Hematopoietic multipotent progenitor cell (in vitro differentiated cells): ENCODE measurements at places on chromosomes 3 and 15. TPM values are rescaled to one million over a fixed set of nuclear protein-coding genes. Genes with fewer than 3 reads are reported as not detected.

Gene IL17RC
- 31.2 TPM for total RNA-seq

Gene TGM5
- under 0.01 TPM for total RNA-seq

Gene CTDSPL
- 37.4 TPM for total RNA-seq

Gene TMEM158
- total RNA-seq = under 0.01 TPM

Gene RARB
- total RNA-seq = under 0.01 TPM

Gene PRKCD
- total RNA-seq = 5.7 TPM

Gene C3orf70
- total RNA-seq = under 0.01 TPM

Gene HRG
- not detected for total RNA-seq

Gene GPR87
- total RNA-seq = not detected

Gene IMPG2
- total RNA-seq = 0.27 TPM

DNA sequence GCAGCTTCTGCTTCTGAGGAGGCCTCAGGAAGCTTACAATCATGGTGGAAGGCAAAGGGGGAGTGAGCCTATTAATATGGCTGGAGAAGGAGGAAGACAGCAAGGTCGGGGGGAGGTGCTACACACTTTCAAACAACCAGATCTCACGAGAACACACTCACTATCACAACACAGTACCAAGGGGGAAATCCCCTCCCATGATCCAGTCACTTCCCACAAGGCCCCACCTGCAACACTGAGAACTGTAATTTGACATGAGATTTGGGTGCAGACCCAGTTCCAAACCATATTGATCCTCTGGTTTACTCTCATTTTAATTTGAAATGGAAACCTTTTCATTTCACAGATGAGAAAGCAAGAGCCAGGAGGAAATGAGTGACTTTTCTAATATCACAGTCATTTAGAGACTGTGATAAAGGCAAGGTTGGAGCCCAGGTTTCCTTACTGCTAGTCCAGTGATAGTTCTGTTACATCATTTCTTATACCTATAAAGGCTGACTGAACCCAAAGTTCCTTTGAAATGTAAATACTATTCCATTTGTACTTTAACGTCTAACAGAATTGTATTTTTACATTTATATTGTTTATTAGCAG lies 105.8 kb upstream of the GAP43 start:
- no peak for DNase-seq

- DNase-seq = no peak
Observed at GRCh38 chr3:71056327-71056726, 527.2 kb downstream of the FOXP1 start.

DNA sequence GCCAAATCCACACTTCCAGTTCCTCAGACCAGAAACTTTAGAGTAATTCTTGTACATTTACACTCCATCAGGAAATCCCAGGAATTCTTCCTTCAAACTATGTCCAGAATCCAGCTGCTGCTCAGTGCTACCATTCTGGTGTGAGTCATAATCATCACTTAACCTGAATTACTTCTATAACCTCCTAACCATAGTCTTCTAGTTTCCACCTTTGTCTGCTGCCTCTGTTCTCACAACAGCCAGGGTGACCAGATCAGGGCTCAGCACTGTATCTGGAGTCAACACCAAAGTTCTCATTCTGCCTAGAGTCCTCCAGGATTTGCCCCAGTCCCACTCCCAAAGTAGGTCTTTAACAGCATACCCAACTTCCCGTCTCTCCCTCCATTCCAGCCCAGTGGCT lies 3.4 kb downstream of the CLDND1 start:
- no peak for DNase-seq

DNA sequence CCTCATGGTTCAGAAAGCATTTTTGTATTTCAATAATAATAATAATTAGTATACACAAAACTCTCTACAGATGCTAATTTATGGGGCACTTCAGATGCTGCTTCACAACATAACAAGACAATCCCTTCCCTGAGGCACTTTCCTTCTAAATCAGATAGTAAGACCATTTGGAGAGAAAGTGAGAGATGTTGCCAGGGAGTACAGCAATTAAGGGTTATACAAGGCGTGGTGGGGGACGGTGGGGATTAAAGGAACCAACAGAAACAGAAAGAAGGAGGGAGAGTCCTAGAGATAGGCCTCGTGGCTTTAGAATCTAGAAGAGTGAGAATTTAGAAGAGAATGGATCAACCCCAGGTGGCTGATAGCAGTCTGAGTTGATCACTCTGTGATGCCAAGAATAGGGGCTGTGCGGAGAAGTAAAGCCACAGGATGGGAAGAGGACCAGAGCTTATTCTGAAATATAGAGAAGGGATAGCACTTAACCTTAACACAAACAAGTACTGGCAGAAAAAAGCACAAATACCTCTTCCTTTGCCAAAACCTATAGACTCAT lies 76.9 kb downstream of the ETFA start:
- DNase-seq = no peak

DNA sequence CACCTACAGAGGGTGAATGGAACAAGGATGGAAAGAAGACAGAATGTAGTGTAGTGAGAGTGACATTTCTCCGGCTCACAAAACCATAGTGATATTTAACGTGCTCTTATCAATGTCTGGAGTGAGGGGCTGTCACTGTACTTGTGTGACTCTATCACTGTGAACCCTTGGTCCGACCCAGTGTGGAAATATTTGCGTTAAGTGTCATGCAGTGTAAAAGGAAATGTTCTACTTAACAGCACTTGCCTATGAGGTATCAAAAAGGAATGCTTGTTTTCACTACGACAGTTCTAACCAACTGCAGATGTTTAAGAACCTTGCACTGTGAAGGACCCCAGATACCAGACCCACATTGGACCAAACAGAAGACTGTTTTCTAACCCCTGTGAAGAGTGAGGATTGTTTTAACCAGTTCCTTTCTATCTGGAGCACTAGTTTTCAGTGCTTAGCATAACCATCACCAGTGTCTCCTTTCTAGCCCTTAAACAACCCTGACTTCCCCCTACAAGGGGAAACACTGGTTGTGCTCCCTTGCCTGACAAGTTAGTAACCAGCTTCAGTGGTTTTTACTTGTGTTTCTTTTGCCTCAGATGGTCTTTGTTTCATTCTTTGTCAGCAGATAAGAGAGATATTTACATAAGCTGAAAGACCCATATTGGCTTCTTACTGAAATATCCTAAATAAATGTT lies 144.7 kb upstream of the ABHD17C start:
- DNase-seq = no peak

DNA sequence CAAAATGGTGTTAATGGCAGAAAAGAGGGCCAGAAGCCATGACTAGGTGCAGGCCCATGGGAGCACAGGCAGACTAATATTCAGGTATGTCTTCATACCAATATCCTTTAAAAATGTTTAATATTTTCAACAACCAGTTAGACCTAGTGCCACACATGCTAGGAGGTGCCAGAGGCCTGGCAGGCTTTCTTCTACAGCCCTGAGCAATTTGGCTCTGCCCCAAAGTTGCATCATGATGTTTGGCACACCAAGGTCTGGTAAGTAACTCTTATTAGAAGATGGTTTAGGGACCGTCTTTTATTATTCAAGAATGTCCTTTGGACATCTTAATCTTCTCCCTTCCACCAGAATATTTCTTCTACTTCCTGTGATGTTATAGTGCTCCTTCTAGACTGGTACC lies 34.8 kb downstream of the MITF start:
- no peak for DNase-seq

GRCh38 chr3:126621171-126621570 lies 33.8 kb downstream of the TXNRD3 start:
- DNase-seq = no peak

GRCh38 chr3:69305011-69305410 lies 80.9 kb downstream of the FRMD4B start:
- DNase-seq = no peak

DNA sequence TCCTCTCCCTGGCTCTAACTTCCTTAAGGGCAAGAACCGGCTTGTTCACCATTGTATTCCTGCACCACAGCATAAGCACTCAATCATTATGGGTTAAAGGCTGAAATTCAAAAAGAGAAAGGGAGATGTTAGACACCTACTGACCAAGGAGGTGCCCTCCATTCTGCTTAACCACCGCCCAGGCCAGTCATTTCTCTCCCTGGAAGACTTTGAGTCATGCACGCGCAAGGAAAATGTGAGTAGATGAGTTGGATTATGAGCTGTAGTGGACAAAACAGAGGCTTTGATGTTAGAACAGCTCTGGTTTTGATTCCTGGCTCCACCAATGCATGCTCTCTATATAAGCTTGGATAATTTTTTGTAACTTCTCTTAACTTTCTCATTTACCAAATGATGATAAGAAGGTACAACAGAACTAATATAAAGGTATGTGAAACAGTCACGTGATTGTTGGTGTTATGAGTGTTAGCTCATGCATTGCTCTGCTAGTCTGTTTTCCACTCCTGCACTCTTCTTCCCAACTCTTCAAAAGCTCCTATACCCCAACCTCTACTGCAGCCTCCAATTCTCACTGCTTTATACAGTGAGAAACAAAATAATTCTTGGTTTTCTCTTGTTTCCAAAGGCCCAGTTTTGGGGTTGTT lies 148.4 kb upstream of the ATP11B start:
- DNase-seq = no peak

GRCh38 chr3:155035553-155035952 lies 44.6 kb upstream of the MME start:
- DNase-seq = no peak

- DNase-seq = no peak
Observed at GRCh38 chr3:161197855-161198850, 23.0 kb upstream of the NMD3 start.

GRCh38 chr3:72085036-72085435 lies 300.1 kb upstream of the PROK2 start:
- no peak for DNase-seq

GRCh38 chr15:52233405-52233804 lies 42.2 kb upstream of the GNB5 start:
- peak; percentile 58 for DNase-seq

GRCh38 chr3:98890965-98891910 lies 10.3 kb downstream of the DCBLD2 start:
- no peak for DNase-seq

- no peak for DNase-seq
Observed at GRCh38 chr3:38480093-38480445, 16.1 kb upstream of the EXOG start.

DNA sequence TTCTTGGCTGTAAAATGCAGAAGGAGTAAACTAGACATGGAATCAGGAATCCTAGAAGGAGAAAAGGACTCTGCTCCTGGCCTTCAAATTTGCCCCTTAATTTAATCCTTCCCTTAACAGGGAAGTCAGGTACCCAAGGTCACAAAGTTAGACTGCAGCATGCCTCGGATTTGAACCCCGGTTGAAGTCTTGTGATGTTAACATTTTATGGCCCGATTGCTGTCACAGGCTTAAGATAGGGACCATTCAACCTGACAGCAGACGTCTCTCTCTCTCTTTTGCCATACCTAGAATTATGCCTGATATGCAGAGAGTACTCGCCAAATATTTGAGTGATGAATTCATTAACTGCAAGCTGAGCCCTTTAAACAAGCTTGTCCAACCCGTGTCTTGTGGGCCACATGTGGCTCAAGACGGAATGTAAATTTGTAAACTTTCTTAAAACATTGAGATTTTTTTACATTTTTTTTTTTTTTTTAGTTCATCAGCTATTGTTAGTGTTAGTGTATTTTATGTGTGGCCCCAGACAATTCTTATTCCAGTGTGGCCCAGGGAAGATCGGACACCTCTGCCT lies 217.2 kb downstream of the THSD4 start:
- DNase-seq = no peak

DNA sequence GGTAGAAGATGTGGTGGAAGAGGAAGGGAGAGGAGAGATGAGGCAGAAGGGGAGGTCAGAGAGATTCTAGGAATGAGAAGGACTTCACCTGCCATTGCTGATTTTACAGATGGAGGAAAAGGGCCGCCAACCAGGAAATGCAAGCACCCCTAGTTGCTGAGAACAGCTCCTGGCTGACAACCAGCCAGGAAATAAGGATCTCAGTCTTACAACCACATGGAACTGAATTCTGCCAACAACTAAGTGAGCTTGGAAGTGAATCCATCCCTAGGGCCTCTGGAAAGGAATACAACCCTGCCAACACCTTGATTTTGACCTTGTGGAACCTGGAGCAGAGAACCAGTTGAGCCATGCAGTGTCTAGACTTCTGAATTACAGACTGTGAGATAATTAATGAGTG lies 86.6 kb downstream of the EDEM1 start:
- DNase-seq = no peak

GRCh38 chr15:78976691-78977090 lies 31.8 kb upstream of the CTSH start:
- DNase-seq = no peak

GRCh38 chr3:49700014-49700413 lies 10.7 kb downstream of the RNF123 start:
- no peak for DNase-seq

DNA sequence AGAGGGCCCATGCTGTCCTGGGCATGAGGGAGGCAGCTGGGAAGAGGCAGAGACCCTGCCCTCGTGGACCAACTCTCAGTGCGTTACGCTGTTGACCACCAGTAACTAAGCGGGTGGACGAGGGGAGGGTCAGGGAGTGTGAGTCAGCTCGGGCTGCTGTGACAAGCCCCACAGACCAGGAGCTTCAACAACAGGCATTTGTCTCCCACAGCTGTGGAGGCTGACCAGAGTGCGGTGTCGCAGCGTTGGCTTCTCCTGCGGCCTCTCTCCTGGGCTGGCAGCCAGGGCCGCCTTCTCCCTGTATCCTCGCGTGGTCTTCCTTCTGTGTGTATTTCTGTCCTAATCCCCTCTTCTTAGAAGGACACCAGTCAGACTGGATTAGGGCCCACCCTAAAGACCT lies 13.0 kb downstream of the EFCC1 start:
- DNase-seq = no peak

GRCh38 chr15:57224664-57225063 lies 151.6 kb upstream of the CGNL1 start:
- DNase-seq = peak; percentile 4

- no peak for DNase-seq
Observed at GRCh38 chr15:36156879-36157427, 422.5 kb upstream of the CDIN1 start.

DNA sequence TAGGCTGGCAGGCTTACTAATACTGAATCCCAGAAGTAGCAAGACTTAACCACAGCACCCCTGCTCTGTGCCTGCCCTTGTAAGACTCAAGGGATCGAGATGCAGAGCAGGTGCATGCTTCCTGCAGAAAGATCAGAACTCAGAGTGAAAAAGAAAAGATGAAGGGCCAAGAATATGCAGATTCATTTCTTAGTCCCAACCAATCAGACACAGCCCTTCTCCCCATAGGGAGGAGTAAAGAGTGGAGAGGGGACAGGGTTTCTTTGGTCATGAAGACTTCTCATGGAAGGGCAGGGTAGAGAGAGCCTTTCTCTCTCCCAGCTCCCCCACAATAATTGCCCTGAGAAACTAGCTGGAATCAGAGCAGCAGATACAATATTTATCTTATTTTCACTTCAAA lies 105.6 kb upstream of the MB21D2 start:
- DNase-seq = no peak

DNA sequence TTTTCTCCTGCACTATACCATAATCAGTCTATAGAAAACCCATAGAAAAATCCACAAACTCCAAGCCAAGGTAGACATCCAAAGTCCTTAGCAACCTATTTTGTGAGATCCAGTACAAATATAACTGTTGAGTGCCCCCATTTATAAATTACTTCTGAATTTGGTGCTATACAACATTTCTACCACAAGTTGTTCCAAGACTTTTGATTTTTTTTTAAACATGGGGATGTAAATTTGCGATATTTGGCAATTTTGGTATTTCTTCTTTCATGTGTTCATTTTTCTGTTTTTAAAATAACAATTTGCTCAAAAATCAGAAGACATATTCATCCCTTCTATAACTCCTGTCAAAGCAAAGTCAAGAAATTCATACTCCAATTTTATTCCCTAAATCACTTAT lies 763.8 kb downstream of the ROBO1 start:
- DNase-seq = no peak

GRCh38 chr15:62320259-62320658 lies 155.2 kb upstream of the C2CD4B start:
- no peak for DNase-seq
